Stimulated activated CD8-positive, alpha-beta memory T cell treated with anti-CD3 and anti-CD28 coated beads, Interleukin-4, amount 100 ng/mL, for 1 hour (primary cell): ENCODE measurements at places on chromosomes 2 and 18.

GRCh38 chr2:51807229-51807628 lies 775.3 kb upstream of the NRXN1 start:
- DNase-seq = no peak

DNA sequence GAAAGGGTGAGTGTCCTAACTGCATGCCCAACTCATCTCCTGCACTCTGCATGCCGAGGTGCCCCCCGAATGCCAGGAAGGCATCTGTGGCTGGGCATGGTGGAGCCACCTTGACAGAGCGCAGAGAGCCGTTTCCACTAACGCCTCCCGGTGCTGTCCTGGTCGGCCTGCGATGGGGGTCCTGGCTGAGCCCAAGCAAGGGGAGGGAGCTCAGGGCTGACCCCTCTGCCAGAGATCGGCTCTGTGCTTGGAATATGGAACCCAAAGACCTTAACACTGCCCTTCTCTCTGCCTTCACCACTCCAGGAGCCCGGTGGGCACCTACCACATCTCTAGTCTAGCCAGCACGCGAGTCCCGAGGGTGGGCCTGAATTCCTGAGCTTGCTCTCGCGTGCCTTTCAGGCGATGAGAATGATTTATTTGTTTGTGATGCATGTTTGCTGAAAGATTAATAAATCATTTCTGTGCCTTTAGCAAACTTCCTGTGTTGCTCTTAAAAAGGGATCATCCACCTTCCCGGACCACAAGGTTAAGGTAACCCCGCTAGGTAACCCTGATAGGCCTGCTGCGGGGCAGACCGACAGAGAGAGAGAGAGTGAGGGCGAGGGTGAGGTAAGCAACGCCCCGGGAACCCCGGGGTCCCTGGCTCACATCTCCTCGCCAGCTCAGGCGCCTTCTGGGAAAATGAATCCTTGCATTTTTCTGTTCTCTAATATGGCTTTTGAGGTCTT lies 35.3 kb downstream of the PDIA6 start:
- no peak for DNase-seq

DNA sequence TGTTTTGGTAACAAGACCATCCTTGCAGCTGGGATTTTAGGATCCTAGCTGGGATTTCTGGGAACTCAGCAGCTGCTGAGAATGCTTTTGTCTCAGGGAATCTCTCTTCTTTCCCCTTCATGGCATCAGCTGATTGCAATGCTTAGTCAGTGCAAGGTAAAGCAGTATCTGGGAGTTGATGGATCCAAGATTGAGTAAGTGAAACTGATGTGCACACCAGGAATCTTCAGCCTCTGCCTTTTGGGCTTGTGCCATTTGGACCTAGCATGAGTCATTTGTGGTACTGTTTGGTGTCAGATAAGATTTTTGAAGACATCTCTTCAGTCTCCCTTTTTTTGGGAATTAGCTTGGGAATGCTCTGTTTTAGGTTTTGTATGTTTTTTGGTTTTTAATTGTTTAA lies 363.3 kb upstream of the TFPI start:
- no peak for DNase-seq

- no peak for DNase-seq
These were observed 2.2 kb upstream of the GPR148 start for GRCh38 chr2:130726614-130727180.

GRCh38 chr18:44938720-44939665 lies 258.3 kb downstream of the SETBP1 start:
- DNase-seq = no peak

DNA sequence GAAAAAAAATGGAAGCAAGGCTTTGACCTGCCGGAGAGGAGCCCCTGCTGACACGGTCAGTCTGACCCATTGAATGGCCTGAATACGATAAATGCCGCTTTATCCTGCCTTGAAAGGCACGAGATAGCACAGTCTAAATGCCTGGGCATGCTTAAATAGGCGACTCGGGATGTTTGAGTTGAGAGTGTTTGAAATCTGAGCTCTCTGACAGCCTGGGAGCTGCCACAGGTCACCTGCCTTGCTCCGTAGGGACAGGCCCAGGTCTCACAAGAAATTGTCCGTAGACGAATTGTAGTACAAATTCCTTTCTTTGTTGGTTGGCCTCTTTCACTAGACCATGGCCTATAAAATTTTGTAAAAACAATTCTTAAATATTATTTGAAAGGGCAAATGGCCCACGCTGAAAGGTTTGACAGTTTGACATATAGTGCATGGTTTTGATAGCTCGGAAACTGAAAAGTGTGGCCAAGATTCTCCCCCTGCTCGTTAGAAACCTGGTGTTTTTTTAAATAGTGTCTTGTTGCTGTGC lies 72.8 kb downstream of the MEIS1 start:
- DNase-seq = no peak

DNA sequence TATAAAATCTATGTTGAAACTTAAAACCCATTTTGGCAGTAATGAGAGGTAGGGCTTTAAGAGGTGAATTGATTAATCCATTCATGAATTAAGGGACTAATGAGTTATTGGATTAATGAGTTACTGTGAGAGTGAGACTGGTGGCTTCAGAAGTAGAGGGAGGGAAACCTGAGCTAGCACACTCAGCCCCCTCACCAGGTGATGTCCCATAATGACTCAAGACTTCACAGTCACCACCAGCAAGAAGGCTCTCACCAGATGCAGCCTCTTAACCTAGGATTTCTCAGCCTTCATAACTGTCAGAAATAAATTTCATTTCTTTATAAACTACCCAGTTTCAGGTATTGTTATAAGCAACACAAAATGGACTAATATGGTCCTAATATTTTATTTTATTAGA lies 621.7 kb upstream of the ACVR2A start:
- DNase-seq = no peak
